Suppressor macrophage treated with lipopolysaccharide for 1 hour (primary cell): ENCODE measurements at places on chromosomes 16 and 17.

- peak; percentile 87 for DNase-seq
These were observed 94.8 kb upstream of the CBX4 start for GRCh38 chr17:79933863-79934652.

DNA sequence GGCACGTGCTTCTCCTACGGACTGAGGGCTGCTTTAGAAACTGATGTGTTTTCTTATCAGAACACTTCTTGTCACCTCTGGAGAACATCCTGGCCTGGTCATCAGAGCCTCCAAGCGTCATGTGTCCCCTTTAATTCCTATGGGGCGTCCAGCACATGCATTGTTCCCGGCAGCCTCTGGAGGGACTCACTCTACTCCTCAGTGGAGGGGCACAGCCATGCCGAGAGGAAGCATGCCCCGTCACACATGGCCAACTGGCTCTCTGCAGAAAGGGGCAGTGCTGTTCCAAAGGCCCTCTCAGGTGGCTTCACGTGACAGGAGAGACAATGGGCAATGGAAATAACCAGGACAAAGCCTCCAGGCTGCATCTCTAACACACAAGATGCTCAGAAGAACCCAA is 31.8 kb downstream of the CDRT15L2 start:
- no peak for DNase-seq

- no peak for DNase-seq
These were observed 101.5 kb downstream of the CLEC16A start for GRCh38 chr16:11045846-11046245.

GRCh38 chr16:66687906-66688625 is 8.5 kb downstream of the CMTM4 start:
- no peak for DNase-seq

DNA sequence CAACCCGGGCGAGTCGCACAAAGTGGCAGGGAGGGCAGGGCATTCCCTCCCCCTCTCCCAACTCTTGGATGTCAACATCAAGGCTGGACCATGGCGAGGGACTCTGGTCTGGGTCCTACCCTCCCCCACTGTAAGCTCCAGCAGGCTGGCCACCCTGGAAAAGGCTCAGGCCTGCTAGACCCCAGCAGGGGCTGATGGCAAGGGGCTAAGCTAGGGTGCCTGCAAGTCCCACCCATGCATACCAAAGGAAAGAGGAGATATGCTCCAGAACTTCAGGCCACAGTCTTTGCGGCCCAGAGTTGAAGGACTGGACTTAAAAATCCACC is 19.9 kb downstream of the ST3GAL2 start:
- DNase-seq, result no peak

DNA sequence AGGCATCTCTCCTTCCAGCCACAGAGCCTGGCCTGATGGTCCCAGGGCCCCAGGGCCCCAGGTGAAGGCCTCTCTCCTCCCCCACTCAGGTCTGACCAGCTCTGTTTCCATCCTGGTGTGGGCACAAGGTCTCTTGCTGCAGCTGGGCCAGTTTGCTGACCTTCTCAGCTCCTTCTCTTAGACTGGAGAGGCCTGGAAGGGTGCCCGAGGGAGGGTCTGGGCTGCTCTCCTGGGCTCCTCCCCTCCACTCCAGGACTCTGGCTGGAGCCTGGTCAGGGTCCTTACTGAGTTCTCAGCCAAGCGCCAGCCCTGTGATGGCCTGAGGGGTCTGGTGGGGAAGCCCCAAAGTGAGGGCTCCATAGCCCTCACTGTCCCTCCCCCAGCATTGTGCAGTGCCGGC is 12.4 kb downstream of the SOCS3 start:
- no peak for DNase-seq

DNA sequence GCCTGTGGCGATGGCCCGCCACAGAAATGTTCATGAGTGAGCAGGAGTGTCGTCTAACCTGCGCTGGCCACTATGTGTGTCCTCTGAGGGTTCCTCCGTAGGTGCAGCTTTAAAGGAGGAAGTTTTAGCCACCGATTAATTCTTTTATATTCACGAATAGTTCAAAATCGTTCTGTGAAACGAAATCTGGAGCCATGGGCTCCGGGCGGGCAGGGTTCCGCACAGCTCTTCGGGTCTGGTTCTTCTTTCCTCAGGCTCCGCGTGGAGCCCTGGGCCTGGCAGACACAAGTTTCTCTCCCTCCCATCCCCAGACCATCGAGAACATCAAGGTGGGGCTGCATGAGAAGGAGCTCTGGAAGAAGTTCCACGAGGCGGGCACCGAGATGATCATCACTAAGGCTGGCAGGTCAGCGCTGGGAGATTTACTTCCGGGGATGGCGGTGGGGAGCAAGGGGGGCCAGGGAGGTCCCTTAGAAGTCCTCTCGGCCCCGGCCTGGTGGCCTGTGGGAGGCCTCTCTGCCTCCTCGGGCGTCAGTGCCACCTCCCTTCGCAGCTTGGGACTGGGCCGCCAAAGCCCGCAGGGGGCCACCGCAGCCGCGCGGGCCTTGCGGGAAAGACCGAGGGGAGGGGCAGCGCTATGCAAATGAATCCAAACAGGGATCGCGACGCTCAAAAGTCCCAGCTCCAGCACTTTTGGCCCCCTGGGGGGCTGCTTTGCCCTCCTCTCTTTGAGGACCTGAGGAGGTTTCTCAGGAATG is 5.2 kb downstream of the TBX4 start:
- DNase-seq, result no peak

DNA sequence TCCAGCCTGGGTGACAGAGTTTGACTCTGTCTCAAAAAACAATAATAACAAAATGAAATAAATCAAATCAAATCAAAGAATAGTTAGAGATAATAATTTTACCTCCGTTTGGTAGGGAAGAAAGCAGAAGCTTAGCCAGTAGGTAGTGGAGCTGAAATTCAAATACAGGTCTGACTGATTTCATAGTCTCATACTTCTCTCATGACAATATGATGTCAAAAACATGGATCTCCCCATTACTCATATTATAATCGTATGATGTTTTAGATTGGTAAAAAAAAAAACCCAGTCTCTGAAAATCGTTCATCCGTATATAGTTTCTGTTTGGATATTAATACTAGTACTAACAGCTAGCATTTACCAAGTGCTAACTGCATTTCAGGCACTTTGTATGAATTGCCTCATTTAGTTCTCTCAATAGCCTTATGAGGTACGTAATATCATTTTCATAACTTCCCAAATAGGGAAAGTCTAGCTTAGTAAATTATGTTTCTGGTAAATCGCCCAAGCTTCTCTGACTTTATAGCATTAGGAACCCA is 48.7 kb downstream of the CDH8 start:
- DNase-seq, result no peak

DNA sequence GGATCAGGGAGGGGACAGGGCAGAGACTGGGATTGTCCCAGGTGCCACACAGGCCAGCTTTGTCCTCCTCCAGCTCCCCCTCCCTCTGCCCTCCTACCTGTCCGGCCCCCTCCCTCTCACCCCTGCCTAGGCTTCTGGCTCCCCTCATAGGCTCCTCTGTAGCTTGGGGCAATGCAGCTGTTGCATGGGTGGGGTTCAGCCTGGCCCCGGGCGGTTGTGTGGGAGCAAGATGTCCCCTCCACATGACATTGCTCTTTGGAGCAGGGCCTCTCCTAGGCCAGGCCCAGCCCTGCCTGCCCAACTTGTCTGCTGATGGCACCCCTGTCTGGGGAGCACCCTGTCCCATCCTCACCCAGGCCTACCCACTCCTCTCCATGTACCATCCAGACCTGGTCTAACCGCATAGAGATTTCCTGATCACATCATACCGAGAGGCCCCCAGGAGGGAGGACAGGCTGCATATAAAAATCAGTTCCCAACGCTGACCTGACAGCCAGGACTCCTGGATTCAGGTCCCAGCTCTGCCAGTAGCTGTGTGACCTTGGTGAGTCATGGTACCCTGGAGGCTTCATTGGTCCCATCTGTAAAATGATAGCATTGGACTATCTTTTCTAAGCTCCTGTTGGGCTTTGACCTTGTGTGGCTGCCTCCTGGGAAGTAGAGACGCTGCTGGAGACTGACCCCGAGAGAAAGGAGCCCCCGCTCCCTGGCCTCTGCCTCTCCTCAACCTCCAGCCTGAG is 48.8 kb upstream of the DLX4 start:
- DNase-seq, result no peak

- no peak for DNase-seq
These were observed 99.1 kb downstream of the SOX9 start for GRCh38 chr17:72219824-72220493.
